ENCODE measurements at places on chromosomes 6 and 20.

- no peak for DNase-seq
These were observed 98.8 kb upstream of the CITED2 start for GRCh38 chr6:139473231-139473701.

DNA sequence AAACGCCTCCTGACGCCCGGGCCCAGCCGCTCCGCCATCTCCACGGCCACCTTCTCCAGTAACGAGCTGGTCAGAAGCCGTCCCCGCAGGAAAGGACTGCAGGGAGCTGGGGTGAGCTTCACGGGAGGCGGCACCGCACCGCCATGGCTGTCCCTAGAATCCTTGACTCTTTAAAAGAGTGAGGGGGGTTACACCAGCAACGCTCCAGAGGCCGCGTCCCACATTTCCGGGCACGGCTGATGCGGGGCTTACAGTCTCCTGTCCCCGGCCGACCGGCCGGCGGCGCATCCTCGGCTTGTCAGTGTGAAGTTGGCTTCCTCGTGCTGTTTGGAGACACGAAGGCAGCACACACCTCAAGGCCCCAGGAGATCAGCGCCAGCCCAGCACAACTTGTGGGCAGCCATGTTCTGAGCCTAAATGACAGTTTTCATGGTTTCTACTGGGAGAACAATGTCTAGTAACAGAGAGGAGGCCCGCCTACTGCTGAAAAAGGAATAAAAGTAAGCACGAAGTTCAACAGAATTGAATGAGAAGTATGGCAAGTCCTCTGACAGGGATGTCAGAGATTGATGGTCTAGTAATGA, 30.4 kb downstream of the SLC2A4RG start:
- no peak for DNase-seq

DNA sequence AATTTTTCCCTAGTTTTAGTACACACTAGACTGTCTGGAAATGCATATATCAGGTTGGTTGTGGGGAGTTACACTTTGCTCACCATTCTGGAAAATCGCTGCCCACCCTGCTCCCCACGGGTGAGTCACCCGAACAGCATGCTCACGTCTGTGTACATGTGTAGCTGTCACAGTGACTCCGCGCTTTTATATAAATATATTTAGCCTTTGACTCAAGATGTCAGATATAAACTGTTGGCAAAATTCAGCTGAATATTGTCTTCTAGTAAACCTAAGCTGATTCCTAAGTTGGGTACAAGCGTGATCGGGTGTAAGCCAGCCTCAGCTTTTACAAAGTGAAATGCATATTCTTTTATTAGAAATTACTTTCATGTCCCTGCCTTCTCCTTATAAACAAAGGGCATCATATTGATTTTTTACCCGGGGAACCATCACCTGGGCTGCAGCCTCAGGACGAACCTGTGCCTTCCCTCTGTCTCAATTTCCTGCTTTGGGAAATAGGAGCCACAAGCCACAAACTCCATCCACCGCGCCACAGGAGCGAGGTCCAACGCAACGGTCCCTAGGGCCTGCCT, 4.3 kb downstream of the SDCBP2 start:
- peak; percentile 39 for DNase-seq

DNA sequence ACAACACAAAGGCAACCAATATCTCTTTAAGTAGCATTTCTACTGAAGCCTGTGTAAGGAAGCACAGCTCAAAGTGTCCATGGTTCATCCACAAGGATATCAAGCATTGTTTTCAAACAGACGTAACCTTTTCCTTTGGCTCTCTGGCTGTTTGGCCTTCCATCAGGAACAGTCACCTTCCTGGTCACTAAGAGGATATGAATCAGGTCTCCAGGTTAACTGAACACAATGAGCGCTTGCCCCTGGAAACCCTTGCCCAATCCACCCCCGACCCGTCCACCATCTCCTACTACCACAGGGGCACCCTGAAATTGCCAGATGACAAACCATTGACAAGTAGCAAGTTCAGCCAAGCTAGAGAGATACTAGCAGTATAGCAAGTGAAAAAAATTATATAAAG, 114.4 kb upstream of the COL21A1 start:
- DNase-seq: no peak

DNA sequence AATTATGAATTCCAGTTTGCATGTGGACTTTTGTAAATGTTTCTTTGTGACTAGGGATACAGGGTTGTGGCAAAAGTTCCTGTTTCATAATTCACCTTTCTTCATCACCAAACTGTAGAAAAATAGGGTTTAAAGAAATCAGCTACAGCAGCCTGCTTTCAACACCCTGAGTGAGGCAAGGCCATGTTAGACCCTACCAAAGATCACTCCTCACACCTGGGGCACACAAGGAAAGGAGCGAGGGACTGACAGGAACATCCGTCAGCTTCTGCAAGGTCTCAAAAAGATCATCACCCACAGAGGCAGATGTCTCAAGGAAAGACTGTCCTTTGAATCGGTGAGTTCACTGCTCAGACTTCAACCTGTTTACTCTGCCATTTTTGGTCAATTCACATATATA, 10.5 kb upstream of the STX11 start:
- no peak for DNase-seq

DNA sequence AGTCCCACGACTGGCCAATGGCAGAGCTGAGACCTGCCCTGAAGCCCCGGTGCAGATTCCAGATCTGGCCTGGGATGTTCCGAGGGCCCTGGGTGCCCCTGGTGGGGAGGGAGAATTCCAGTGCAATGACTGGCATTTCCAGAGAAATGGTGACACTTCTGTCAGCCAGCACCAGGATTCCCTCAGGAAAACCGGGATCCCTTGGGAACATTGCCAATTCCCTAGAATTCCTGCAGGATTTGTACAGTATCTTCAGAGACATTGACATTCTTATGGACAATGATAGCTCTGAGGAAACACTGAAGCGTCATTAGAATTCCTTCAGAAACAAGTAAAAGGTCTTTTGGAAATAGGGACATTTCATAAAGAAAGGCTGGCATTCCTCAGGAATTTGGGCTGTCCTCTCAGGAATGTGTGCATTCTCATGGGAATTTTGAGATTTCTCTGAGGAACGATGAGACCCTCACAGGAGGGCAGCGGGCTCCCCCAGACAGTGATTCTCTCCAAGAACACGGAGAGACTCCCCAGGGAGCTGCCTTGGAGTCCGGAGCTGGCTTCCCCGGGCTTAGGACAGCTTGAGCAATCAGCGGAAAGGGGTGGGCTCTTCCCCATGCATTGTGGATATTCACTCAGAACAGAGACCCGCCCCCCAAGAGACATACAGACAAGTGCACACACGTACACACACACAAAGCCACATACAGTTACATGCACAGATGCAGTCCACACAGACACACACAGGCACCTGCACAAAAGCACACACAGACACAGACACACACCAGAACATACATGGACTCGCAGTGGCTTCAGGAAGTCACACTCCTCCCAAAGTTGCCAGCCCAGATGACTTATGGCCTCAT, 35.2 kb upstream of the BPIFA2 start:
- no peak for DNase-seq

DNA sequence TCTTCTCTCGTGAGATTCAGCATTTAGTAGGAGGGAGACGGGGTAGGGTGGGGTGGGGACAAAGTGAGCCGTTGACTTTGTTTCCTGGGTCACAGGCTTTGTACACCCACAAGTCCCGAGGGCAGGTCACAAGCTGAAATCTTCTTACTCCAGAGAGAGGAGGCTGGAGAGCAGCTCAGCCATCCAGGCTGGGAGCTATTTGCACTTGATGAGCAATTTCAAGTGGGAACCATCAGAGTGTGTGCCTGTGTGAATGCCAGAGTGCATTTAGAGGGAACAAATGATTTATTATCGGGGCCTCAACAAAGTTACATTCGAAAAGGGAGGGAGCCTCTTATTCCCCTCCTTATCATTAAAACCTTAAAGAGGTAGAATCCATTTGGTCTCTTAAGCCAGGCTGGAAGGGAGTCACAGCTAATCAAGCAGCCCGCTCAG, 155.7 kb upstream of the JARID2 start:
- no peak for DNase-seq

DNA sequence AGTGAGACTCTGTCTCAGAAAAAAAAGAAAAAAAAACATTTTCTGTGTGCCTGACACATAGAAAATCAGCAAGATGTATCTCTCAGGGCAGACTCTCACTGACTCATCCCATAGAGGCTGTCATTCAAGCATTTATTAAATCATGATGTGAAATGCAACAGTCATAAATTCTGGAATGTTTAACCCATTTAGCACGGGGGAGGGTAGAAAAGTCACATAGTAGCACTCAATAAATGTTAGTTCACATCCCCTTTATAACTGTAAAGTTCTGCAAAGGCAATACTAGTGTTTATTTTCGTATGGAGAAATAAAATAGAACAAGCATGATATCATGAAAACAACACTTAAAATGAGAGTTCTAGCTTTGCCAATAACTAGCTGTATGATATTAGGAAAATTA, 15.5 kb upstream of the CARMIL1 start:
- no peak for DNase-seq

DNA sequence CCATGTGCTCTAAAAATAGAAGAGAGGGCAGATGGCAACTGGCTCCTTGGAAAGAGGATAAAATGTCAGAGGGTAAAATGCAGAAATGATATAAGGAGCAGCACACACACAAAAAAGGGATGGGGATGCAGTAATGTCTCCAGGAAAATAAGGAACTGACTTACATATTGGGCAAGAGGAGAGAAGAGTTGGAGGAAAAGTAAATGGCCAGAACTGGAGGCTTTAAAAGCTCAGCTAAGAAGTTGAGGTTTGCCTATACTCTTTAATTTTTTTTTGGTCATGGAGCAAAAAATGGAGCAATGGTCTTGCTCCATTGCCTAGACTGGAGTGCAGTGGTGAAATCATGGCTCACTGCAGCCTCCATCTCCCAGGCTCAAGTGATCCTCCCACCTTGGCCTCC, 93.7 kb downstream of the SULF2 start:
- DNase-seq: no peak
